ENCODE measurements at places on chromosomes 11 and 22. TPM values are rescaled to one million over a fixed set of nuclear protein-coding genes. Genes with fewer than 3 reads are reported as not detected.

- no peak for DNase-seq
Measured at GRCh38 chr11:90803831-90804230, 581.0 kb upstream of the CHORDC1 start.

- no peak for DNase-seq
Measured at GRCh38 chr11:12448131-12448939, 71.0 kb downstream of the PARVA start.

DNA sequence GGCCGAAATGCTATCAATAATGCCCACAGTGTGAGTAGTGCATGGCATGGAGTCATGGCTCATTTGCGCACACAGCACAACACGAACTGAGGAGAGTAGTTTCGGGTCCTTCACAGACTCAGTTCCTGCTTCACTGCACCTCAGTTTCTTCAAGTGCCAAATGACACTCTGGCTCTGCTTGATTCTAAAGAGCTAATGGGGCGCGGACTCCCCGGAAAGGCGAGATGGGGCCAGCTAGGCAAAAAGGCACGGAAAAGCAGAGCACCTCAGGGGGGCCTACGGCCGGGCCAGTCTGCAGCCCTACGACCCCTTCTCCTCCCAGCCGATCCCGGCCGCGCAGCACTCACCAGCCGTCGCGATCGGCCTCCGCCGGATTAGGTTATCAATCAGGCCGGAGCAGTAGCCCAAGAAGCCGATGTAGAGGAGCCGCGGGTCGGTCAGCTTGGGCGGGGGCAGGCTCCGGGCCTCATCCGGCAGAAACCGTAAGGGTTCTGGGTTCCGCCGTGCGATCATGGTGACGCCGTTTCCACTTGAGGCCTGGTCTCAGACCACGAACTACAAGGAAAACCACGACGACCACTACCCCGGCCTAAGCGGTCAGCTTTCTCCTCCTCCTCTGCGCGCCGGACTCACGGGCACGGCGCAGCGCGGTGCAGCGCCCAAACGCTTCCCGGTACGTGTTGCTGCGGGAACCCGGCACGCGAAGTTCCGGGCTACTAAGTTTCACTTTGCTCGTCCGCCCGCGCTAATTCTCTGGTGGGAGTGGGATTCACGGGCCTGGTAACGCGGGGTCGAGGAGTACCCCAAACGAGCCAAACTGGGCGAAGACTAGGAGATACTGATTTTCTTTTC lies at the start of gene NDUFC2:
TSS of gene NDUFC2 (minus strand) at position 631 of the 852 bp plus-strand sequence. CDS start at position 513, 118 bp downstream.
- peak; percentile 55 for DNase-seq

DNA sequence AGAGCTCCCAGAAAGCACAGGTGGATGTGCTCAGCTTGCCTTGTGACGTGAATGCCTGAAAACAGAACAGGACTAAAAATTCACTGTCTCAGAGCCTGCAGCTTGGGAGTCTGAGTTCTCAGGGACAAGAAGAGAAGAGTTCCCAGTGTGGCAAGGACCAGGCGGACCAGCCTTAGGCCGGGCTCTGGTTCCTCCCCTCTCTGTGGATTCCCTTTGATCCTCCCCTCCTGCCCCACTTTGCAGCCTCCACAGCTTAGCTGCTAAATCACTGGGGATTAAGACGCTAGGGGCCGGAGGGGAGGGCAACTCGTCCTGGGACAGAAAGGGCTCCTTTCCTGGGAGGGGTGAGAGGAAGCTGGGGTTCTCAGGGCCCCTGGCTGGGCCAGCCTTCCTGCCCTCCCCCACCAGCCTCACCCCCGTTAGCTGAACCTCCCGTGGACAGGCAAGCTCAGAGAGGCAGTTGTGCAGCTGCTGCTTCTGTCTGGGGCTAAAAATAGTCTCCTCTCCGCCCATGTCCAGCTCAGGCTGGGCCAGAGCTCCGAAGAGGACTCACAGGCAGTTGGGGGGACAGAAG lies 29.9 kb upstream of the JAM3 start:
- DNase-seq: no peak

GRCh38 chr11:113960702-113961330 lies 14.1 kb upstream of the HTR3A start:
- DNase-seq: no peak

- no peak for DNase-seq
Measured at GRCh38 chr11:85602526-85603213, 24.5 kb downstream of the DLG2 start.

- DNase-seq: no peak
Measured at GRCh38 chr11:67269401-67270255, 3.4 kb downstream of the GRK2 start.

DNA sequence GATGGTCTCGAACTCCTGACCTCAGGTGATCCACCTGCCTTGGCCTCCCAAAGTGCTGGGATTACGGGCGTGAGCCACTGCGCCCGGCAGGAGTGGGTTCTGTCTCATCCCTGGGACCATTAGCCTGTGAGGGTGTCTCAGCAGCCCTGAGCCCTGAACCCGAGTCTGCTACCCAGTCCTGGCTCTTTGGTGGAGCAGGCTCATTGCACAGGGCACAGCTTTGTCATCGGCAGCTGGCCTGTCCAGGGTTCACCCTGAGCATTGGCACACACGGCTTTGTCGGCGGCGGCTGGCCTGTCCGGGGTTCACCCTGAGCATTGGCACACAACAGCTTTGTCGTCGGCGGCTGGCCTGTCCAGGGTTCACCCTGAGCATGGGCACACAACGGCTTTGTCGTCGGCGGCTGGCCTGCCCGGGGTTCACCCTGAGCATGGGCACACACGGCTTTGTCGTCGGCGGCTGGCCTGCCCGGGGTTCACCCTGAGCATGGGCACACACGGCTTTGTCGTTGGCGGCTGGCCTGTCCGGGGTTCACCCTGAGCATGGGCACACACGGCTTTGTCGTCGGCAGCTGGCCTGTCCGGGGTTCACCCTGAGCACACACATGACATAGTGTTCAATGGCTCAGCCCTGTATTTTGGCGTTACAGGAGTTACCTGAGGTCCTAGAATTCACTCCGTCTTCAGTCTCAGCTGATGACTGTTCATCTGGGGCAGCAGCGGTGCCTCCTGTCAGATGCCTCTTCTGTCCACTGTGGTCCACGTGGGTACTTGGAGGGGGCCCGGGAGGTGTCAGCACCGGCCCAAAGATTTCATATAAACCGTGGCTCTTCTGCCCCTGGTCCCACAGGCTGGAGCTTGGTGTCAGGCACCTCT lies 1082.5 kb downstream of the BRD1 start:
- no peak for DNase-seq

DNA sequence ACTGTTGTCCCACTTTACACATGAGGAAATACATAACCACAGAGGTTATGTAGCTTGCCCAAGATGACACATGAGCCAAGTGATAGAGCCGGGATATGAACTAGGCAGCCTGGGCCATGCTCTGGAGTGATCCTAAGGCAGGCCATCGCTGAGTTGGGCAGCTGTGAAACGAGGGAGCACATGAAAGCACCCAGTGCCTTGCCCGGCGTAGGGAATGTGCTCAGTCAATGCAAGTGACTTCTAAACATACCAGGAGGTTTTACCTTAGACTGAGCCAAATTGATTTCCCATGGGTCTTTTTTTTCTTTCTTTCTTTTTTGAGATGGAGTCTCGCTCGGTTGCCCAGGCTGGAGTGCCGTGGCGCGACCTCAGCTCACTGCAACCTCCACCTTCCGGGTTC lies 10.5 kb downstream of the GRIK4 start:
- no peak for DNase-seq

GRCh38 chr11:44729063-44729462 lies 2.3 kb downstream of the TSPAN18 start:
- no peak for DNase-seq

DNA sequence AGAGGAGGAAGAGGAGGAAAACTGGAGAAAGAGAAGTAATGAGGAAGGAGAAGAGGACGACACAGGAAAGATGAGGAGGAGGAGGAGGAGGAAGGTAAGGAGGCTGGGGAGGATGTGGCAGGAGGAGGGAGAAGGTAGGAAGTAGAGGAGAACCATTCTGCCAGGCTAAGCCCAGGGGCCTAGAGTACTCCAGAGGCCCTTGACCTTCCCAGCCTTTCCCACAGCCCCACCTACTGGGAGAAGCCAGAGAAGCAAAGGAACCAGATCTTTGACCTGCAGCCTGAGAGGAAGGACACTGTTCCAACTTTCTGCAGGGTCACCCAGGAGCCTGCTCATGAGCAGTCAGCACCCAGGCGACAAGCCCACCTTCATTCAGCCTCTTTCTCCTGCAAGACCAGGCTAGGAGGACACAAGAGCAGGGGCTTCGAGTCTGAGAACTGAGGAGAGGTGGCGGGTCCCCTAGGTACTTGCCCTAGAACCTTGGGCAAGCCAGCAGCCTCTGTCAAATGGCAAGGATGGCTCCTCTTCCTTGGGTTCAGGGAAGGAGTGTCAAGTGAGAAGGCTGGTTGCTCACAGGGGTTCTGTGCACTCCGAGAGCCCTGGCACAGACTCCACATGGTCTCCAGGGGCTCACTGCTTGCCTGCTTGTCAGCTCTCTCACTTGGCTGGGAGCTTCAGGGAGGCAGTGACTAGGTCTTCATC lies 27.9 kb upstream of the OAF start:
- DNase-seq: no peak

DNA sequence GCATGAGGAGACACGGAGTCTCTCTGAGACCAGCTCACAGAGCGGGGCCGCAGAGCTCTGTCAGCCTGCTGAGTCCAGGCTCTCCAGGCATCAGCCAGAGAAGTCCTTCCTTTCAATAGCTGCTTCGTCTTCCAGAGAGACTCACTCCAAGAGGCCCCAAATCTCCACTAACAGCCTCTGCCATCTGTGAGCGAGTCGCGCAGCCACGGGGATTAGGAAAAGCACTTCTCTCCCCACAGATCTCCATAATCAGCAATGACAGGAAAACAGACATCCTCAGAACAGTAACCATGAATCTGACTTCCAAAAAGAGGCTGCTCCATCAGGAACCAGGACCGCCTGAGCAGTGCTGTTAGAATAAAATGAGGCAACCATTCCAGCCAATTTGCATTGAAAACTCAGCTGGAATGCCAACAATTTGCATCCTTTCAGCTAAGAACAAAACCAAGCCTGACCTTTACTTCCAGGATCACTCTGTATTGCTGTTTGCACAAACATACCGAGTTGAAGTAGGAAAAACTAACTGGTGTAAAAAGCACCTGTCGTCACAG lies 65.4 kb downstream of the SMCO4 start:
- DNase-seq: no peak

DNA sequence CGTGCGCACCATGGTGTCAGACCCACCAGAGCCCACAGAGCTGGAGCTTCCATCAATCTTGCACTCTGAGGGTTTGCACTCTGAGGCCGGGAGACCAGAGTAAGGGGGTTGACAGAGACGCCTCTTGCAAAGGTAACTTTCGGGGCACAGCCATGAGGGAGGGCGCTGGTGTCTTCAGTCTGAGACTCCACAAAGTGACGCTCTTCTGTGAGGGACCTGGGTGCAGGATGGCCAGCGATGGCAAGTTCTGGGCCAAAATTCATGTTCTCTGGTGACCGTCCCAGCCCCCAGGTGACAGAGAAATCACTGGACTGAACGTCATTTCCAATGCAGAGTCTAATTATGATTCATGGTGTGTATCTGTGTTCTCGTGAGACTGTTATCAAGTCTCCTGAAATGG lies 1395.2 kb downstream of the TBC1D22A start:
- DNase-seq: no peak

DNA sequence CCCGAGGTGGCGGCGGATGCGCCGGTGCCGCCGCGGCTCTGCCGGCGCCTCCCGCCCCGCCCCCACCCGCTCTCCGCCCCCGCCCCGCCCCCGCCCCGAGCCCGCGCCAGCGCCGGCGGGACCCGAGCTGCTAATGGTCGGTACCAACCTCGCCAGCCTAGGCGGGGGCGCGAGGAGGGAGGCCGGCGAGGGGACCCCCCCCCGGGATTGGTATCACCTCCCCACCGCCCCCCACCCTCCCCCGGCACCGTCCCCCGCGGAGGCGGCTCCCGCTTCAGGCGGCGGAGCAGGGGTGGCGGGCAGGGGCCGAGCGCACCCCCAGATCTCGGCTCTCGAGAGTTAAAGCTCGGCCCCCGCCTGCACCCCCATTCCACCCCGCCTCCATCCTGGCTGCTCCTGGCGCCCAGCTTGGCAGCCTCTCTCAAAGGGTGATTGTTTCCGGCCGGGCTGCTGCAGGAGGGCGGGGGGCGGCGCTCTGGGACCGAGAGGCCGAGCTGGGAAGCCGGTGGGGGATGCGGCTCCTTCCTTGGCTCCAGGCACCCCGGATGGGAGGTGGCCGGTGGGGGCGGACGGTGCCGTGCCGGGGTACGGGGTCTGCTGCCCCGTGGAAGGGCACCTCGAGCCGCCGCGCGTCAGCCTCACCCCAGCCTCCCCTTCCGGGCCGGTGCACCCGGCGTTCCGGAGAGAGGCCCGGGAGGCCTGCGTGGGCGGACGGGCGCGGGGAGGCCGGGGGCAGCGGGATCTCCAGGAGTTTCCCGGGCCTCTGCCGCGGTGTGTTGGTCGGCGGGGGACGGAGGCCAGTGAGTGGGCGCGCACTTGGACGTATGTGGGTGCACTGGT lies at the start of gene B3GAT1:
TSS of gene B3GAT1 (minus strand) at position 40 of the 840 bp plus-strand sequence. CDS start 24,583 bp downstream, outside the sequence.
- no peak for DNase-seq

DNA sequence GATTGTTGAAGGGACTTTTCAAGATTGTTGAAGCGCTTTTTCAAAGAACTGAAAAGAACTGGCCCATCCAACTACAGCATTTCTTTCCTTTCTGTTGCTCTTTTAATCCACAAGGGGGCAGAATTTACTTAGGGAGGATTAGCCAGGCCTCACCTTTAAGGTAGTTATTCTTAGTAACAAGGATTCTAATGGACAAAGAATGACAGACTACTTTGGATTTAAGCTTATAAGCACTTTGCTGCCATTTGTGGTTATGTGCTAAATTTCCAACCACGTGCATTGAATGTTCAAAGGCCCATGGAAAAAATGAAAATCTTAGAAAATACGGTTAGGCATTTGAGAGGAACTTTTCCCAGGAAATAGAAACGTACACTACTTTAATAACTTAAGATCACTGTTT lies 49.5 kb upstream of the HSPA8 start:
- no peak for DNase-seq

DNA sequence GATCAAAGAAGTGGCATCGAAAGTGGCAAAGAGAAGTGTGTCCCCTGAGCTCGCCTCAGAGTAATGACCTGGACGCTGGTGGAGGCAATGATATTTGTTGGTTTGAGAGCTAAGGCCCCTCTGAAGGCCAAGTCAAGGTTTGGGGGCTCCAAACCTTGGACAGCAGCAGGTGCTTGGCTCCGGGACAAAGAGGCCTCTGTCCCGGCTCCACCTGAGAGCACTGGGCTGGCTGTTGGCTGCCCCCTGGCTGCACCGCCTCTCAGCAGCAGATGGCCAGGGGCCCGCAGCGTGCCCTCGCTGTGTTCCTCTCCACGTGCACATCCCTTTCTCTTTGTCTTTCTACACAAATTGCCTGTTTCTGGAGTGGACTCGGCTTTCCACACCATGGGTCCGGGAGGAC lies 301.3 kb downstream of the NTM start:
- DNase-seq: no peak

GRCh38 chr11:130964058-130964792 lies 47.9 kb upstream of the SNX19 start:
- DNase-seq: no peak

ART1 gene
- not detected for total RNA-seq

GRIK4 gene
- total RNA-seq: 0.19 TPM

TRIM22 gene
- 78.1 TPM for total RNA-seq

C22orf31 gene
- total RNA-seq: 1.7 TPM

PATE4 gene
- total RNA-seq: not detected

All from thymus (tissue), 14 donors.